ENCODE measurements at places on chromosomes 7 and 10.

DNA sequence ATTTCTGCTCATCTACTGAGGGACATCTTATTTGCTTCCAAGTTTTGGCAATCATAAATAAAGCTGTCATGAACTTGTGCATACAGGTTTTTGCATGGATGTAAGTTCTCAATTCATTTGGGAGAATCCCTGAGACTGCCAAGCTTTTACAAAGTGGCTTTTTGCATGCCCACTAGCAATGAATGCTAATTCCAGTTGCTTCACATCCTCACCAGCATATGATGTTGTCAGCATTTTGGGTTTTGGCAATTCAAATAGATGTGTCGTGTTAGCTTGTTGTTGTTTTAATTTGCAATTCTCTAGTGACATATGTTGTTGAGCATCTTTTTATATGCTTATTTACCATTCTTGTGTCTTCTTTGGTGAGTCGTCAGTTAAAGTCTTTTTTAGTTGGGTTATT, 57.2 kb downstream of the RAB18 start:
- DNase-seq: no peak

GRCh38 chr10:21057436-21057835, 160.3 kb upstream of the NEBL start:
- no peak for DNase-seq

DNA sequence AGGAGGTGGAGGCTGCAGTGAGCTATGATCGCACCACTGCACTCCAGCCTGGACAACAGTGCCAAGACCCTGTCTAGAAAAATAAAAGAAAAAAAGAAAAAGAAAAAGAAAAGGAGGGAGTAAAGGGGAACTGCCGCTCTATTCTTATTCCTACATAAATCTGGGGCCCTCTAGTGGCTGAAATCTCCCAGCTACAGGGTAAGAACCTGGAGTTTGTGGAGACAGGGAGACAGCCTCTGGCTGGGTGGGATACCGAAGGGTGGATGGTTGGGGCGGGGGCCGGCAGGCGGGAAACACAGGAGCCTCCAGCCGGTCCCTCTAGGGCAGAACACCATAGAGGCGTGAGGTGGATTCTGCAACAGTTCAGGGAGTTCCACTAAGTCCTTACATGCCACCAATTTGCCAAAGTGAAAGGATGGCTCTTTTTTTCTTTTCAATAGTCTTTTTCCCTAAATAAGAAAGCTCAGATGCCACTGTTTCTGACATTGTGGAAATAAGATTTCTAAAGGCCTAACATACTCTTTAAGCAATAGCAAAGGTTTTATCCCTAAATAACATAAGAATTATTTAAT, 117.3 kb downstream of the SVIL start:
- DNase-seq: no peak

DNA sequence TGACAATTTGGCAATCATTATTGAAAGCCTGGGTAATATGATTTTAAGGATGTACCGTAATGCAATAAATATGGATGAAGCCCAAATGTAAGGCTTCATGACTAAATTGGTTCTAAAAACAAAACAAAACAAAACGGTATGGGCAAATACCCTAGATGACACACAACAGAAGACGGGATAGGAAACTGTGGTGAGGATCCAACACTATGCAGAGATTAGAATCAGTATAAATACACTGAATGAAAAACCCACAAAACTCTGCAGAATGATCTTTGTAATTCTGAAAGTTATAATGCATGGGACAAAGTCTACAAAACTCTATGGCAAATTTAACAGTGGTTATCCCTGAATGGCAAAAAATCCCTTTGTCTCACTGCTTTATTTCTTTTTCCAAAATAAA, 57.6 kb downstream of the MALSU1 start:
- no peak for DNase-seq

DNA sequence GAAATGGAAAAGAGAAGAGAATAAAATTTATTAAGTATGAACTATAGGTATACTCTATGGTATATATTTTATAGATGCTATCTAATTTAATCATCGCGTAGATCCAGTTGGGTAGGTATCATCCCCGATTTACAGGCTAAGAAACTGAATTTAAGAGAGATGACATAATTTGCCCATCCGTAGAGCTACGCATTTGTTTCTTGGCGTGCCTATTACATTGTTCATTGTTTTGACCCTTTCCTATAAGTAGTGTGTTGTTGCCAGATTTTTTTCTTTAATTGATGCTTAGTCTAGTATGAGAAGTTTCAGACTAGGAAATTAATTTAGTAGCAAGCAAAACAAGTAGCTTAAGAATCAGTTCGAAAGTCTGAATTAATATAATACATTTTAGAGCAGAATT, 205.7 kb upstream of the NPSR1 start:
- DNase-seq: no peak

DNA sequence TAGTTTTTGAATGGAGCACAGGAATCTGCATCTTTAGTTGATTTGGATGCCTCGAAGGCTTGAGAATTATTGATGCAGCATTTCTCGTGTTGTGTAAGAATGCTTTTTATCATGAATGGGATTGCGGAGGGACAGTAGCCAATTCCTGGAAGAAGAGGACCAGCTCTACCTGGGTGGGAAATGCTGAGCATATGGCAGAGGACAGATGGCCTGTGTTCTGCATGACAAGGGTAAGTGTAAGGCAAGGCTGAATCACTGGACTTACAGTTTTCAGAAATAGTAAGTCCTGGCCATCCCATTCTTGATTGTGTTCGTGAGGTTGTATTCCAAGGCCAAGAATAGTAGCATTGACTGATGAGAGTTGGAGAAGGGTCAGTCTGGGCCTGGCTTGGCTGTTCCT, 15.9 kb downstream of the RP9 start:
- no peak for DNase-seq

Data from muscle of back (tissue), 13 donors.